Activated naive CD4-positive, alpha-beta T cell (primary cell): ENCODE measurements at places on chromosomes 5 and 9.

GRCh38 chr5:142437563-142437962, 112.7 kb upstream of the SPRY4 start:
- DNase-seq: no peak

- no peak for DNase-seq
Measured at GRCh38 chr5:6826756-6827155, 113.5 kb downstream of the TENT4A start.

DNA sequence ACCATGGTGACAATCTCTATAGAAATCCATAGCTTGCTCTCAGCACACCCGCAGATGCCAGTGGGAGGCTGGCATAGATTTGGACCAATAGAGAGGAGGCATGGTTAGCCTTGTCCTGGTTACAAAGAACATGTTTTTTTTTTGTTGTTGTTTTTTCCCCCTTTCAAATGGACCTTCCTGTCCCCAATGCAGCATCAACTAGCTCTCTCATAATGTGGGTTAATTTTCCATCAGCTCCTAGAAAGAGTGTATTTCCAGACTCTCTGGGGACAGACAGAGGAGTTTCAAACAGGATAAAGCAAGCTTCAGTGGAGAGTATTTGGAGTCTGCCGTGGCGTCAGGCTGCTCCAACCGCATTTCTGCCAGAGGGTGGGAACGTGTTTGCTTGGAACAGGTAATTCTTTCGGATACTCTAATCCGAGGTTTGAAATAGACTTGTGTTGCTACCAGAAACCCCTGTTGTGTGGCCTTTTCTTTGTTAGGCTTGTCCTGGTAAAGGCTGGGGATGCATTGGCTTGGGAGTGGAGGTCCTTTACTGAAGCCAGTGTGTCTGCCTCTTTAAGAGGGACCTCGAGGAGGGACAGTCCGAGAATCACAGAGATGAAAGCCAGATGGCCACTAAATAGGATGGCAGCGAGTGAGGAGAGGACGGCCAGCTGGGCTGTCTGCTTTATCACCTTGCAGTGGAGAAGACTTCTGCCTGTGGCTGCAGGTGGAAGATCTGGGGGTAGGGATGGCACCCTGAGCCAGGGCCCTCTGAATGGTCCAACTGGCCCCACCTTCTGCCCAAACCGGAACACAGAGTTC, 130.5 kb upstream of the CPEB4 start:
- no peak for DNase-seq

GRCh38 chr5:143205883-143206195, 197.6 kb downstream of the NR3C1 start:
- no peak for DNase-seq

GRCh38 chr5:22852807-22853660, at the start of gene CDH12:
TSS of gene CDH12 (minus strand) at chr5:22853344.
- DNase-seq: no peak

- no peak for DNase-seq
Measured at GRCh38 chr5:172676914-172677475, 35.9 kb downstream of the NEURL1B start.

GRCh38 chr9:133210202-133210532, 1.1 kb upstream of the OBP2B start:
- DNase-seq: no peak

GRCh38 chr9:19085295-19085694, 17.4 kb downstream of the HAUS6 start:
- no peak for DNase-seq

- DNase-seq: no peak
Measured at GRCh38 chr5:178940569-178941360, at the start of gene ZNF454. TSS of gene ZNF454 (plus strand) at chr5:178941198. CDS start at chr5:178942792, 1,594 bp downstream.

GRCh38 chr5:171797543-171797942, 11.9 kb downstream of the SMIM23 start:
- DNase-seq: no peak

GRCh38 chr5:93070938-93071337, 510.1 kb downstream of the NR2F1-AS1 start:
- DNase-seq: no peak

DNA sequence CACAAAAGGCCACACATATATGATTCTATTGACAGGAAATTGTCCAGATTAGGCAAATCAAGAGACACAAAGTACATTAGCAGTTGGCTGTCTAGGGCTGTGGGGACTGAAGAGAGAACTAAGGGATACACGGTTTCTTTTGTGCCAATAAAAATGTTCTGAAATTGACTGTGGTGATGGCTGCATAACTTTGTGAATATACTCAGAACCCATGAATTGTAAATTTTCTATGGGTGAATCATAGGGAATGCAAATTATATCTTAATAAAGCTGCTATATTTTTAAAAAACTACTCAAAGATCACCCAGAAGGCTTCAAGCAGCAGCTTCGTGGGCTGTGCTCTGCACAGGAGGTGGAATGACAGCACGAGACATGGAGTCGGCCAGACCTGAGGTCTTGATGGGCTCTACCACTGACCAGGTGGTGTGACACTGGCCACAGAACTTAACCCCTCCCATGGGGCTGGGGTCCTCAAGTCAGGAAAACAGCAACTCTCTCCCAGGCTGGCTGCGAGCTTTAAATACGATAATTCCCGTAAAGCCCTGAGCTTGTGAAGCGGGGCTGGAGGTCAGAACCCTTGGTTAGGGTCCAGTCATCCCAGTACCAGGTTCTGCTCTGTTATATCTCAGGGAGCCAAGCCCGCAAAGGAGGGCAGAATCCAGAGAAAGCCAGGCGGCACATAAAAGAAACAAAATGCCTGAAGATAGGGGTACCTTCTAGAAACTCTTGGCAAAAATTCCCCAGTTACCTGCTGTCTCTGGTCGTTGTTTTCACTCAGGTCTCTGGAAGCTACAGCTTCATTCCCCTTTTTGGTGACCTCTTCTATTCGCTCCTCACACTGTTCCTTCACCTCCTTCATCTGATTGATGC, 59.1 kb downstream of the GOLM1 start:
- DNase-seq: no peak

DNA sequence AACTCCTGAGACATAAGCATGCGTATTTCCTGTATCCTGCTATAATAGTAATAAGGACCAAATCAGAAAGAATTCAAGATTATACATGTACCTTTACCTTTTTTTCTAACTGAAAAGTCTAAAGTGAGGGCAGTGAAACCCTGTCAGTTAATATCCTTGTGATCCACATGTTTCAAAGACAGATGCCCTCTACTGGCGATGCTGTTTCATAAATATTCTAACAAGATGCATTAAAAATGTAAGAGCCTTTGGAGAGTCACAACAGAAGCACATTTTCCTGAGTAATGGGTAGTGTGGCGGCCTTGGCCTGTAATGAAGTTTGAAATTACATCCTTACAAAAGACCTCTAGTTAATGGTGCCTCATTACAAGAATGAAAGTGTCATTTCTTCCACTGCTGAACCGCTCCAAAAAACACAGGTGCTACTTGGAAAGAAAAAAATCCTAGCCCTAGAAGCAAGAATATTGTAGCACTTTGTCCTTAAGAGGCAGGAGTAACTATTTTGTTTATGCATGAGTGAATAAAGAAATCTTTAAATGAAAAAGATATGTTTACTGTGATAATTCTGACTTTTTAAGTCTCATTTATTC, 232.6 kb downstream of the EPB41L4A start:
- no peak for DNase-seq

- DNase-seq: no peak
Measured at GRCh38 chr9:95807326-95807947, 68.1 kb upstream of the ERCC6L2 start.

DNA sequence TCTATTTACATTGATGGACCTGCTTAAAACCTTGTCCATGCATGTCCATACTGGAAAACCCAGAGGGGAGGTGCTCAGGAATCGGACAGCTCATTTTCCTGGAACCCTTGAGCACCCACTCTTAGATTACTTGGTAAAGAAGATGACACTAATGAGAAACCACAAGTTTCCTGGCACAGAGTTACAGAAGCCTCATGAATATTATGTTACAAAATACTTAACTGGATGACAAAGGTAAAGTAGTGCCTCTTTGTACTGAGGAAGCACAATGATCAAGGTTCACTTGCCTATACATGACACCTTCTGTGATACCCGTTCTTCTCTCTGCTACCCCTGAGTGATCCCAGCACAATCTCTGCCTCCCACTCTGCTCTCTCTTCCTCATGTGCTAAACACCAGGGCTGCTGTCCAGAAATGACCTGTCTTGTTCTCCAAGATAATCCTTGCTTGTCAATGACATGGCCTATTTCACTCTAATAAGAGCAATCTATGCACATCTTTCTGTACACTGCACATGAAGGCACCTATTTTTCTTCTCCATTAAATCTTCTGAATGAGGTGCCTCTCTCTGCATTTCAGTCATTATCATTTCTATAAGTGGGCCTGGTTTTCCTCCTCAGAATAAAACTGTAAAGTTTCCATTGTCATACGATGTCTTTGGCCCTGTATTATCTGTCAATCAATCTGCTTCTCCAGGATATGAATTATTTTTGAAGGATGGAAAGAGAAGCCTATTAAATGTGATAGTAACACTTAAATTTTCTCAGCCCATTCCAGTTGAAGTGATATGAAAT, 684.0 kb upstream of the ACO1 start:
- DNase-seq: no peak

DNA sequence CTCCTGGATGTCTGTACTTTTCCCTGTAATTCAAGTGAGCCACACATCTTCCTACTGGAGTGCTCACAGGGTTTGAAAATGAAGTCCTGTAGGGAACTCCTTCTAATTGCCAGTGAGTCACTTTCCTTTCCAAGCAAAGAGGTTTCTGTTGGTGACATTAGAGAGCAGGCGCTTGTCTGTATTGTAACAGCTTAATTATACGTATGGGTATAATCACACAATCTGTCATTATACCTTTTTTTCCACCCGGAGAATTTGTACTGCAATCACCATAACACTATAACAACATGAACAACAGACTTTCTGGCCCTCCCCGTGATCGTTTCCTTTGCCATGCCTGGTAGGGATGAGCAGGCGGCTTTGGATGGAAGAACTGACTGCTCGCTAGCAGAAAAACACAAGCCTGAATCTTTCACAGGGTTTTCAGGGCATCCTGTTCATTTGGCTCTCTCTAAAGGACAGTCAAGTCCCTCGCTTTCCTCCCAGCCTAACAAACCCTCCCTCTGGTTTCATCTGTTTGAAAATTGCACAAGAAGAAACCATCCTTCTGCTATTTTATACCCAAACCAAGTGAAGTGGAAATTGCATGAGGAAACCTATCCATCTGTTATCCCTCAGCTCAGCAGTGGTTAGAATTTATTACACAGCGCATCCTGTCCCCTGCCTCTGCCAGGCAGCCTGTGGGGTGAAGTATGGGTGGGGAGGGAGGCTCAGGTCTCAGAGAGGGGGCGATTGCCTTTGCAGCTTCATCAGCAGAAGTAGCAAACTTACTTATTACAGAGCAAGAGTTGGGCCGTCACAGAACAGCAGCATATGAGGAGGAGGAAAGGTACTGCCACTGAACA, 307.0 kb upstream of the TLE4 start:
- no peak for DNase-seq

GRCh38 chr9:137731216-137731946, 112.6 kb downstream of the EHMT1 start:
- no peak for DNase-seq

- no peak for DNase-seq
Measured at GRCh38 chr9:97623946-97624345, 9.2 kb downstream of the TSTD2 start.

- no peak for DNase-seq
Measured at GRCh38 chr9:90061187-90061586, 456.4 kb downstream of the GADD45G start.

DNA sequence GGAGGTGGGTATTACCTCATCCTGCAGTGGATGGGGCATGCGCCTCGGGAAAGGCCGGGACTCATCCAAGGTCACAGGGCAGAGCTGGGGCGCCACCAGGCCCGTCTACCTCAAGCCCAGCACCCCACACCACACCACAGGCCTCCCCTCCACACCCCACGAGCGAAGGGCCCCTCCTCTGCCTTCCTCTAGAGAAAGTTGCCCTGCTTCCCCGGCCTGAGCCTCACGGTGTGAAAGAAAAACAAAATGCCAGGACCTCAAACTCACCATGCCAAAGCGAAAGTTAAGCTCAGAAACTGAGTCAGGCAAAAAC, 161.1 kb downstream of the COL23A1 start:
- DNase-seq: no peak

- DNase-seq: peak; percentile 20
Measured at GRCh38 chr9:114504341-114505186, 709 bp downstream of the WHRN start.

GRCh38 chr9:122954253-122954691, 13.5 kb downstream of the RABGAP1 start:
- DNase-seq: no peak

- DNase-seq: no peak
Measured at GRCh38 chr9:13627502-13627901, 348.0 kb upstream of the MPDZ start.

DNA sequence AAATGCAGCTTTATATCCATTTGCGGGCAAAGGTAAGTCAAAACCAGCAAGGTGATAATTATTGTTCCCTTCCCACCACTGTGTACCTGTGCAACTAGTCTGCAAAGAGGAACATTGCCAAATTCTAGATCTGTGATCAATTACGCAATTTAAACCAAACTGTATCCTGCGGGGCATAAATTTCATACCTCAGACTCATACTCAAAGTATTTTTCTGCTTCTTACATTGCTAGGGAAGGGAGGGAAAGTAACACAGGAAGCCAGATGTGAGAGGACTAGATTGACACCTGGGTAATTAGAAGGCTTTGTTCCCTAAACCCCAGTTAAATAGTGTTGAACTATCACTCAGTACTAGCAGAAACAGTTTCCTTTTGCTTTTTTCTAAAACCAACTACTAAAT, 240.2 kb upstream of the ZNF608 start:
- no peak for DNase-seq

DNA sequence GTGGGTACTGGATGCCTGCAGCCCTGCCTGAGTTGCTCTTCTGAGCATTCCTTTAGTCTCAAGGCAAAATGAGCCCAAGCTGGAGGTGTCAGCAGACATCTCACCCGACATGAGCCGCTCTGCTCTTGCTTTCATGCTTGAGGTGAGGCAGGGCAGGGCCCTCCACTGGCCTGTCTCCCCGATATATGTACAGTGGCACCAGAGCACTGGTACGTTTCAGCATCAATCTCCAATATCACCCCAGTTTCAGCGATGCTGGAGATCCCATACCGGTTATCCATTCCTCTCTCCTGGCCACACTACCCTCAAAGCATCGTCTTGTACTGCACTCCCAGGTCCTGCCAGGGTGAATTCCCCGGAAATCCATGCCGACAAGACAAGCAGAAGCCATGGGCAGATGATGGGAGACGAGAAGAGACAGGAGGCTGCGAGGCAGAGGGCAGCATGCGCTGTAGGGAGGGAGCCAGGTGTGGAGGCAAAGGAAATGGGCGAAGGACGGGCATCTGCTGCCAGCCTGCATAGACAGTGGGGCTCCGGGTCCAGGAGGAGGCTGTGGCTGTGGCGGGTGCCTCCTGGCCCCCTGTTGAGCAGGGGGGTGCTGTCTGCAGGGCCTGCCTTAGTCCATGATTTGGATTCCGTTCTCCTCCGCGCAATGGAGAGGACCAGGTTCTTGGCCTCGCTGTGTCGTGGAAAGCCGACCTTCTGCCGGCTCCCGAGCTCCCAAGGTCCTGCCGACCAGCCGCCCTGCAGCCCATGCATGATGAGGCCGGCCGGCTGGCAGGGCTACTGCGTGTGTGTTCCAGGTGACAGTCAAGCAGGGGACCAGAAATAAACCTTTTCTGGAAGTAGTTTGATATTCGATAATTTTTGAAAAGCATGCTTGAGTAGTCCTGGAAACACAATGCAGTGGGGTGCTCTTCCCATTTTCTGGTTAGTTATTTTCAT, 152.2 kb upstream of the IRX2 start:
- no peak for DNase-seq
